Stimulated activated CD8-positive, alpha-beta memory T cell treated with anti-CD3 and anti-CD28 coated beads, Interleukin-7, amount 100 ng/mL, for 24 hours (primary cell): ENCODE measurements at places on chromosomes 3 and 15.

DNA sequence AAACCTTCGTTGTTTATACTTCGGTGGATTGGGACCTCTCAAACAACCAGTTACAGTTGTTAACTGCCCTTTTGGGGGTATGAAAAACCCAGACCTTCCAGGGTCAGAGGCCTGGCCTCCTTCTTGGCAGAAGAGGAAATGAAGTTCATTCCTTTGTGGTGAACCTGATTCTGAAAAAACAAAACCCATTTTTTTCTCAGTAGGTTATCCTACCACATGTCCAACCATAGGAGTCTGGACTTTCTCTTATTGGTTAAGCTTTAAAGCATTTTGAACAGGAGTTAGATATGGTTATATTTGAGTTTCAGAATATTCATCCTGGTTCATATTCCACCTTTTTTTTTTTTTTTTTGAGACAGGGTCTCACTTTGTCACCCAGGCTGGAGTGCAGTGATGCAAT lies 7.2 kb upstream of the LACTB start:
- no peak for DNase-seq

- no peak for DNase-seq
These were observed 609.7 kb downstream of the MCTP2 start for GRCh38 chr15:94840794-94841783.

DNA sequence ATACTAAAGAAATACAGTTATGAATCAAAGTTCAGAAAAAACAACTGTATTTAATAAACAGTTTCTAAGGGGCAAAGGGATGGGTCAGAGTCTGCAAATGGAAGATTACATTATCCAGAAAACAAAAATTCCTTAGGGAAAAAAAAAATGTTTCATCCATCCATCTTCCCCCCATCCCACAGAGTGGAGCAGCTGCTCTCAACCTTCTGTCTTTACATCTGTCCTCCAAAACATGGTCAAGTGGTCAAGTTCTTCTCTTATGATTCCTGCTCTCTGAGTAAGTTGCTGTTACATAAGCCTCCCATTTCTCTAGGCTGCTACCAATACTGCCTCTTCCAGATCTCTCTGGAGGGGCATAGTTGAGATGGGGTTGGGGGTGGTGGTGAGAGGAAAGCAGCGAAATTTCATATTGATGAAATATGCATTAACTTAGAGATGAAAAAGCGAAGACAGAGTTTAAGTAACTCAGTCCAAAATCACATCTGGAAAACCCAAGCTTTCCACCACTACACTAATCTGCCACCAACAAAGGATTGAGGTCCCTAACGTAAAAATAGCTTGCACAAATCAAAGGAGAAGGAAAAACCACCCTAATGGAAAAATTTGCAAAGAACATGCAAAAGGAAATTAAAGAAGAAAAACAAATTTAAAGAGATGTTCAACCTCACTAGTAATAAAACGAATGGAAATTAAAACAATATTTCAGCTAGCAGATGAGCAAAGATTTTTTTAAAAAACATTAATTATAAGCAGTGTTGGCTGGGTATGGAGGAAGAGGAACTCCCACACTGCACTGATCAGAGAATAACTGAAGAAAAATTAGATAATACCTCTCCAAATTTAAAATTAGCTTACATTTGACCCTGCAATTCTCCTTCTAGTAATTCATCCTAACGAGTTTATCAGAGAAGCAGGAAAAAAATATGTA lies 109.5 kb downstream of the ST8SIA2 start:
- no peak for DNase-seq

GRCh38 chr15:68498076-68498475 lies 66.1 kb upstream of the ITGA11 start:
- no peak for DNase-seq

DNA sequence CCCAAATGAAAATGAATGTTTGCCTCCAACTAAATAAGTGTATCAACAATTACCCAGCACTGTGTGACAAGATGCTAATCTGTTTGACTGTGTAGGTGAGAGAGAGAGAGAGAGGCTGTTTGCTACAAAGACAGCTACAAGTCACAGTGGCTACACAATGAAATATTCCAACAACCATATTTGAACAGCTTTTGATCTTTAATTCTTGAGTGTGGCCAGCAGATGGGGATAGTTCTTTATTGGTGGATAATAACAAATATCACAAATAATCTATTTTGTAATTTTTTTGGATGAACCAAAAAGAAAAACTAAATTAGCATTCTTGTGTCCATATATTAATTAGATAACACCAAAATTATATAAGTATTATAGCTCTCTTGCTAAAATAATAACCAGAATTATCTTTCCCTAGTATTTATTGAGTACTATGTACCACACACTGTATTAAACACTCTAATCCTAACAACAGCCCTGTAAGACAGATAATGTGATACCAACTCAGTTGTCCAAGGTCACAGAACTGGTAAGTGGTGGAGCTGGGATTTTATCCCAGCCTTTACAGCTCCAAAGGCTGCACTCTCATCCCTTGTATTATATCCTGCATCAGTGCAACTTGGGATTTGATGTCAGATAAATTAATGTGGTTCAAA lies 61.9 kb upstream of the C3orf80 start:
- DNase-seq = no peak

DNA sequence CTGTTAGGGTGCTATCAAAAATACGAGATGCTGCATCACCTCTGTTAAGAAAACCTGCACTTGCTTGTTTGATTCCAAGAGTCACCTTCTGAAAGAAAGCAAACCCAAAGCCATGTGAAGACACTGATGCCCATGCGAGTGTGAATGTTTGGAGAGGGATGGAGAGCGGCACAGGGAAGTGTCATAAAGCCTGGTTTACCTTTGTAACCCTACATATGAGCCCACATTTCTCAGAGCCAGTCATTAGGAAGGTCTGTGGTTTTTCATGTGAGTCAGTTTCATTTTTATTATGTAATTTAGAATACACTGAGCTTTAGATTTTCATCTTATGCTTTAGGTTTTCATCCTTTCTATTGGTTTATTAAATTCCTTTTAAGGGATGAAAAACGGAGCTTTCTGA lies 896.8 kb downstream of the ROBO1 start:
- DNase-seq = no peak

DNA sequence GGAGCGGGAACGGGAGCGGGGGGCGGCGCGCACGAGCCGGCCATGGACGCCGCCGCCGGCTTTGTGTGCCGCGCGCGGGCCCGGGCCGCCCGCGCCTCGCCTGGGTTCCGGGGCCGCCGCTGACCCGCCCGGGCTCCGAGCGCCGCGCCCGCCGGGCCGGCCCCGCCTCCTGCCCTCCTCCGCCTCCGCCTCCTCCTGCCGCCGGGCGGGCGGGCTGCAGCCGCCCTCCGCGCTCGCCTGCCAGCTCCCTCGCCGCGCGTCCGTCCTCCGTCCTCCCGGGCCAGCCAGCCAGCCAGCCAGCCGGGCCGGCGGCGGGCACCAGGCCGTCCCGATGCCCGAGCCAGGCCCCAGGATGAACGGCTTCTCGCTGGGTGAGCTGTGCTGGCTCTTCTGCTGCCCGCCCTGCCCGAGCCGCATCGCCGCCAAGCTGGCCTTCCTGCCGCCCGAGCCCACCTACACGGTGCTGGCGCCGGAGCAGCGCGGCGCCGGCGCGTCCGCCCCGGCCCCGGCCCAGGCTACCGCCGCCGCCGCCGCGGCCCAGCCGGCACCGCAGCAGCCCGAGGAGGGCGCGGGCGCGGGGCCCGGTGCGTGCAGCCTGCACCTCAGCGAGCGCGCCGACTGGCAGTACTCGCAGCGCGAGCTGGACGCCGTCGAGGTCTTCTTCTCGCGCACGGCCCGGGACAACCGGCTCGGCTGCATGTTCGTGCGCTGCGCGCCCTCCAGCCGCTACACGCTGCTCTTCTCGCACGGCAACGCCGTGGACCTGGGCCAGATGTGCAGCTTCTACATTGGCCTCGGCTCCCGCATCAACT lies at the start of gene ABHD17C:
Gene ABHD17C (plus strand): TSS at position 212 of the 812 bp plus-strand sequence. CDS start 120 bp downstream, at position 332.
- no peak for DNase-seq

- DNase-seq = no peak
These were observed 2.3 kb downstream of the VWA5B2 start for GRCh38 chr3:184231671-184232070.

DNA sequence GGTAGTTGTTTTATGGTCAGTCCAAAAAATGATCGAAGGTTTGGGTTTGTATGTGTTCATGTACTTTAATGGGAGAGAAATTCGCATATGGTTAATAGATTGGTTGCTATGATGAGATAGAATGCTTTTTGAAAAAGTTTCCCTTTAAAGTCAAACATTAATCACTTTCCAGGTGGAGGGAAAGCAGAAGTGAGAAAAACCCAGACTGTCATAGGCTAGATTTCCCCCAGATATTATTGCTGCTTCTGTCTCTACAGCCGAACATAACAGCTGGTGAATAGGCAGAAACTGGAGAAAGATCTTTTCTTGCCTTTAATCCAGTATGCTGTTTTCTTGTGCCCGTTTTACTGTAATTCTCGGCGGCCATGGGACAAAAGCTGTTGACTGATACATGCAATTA lies 287.6 kb downstream of the SOX2 start:
- DNase-seq = no peak

DNA sequence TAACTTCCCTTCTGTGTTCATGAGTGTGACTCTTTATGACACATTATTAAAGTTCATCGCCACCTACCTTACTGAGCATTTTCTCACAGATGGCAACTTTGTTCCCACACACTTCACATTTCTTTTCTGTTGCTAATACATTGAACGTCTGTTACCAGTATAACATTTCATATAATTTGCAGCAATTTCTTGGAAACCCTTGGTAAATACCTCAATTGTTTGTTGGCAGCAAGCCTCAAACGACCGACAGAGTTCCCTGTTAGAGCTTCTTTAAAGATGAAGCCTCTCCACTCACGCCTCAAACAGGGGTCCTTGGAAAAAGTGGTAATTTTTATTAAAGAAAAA lies 3.2 kb upstream of the CHSY1 start:
- no peak for DNase-seq

- no peak for DNase-seq
These were observed 84.7 kb upstream of the THBS1 start for GRCh38 chr15:39495871-39496840.

DNA sequence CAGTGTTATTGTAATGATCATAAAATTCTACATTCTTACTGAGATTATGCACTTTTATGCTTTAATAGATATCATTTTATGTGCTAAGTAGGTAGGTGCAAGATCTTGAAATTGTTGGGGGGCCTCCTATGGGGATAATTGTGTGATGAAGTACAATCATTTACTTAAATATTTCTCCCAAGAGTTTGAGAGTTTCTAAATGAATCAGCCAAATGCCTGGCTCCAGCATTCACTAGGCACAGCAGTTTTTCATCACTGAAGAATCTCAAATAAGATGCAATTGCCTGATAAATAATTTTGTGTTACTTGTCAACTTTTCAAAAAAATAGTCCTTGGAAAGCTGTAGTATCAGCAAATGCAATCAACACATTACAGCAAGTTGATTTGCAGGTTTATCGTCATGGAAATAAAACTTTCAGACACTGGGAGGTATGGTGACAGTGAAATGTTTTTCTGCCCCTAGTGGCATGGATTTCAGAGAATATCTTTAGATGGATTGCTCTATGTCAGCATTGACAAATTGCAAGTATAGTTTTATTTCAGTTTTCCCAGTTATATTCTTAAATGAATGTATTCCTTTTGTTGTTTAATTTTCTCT lies 167.1 kb downstream of the NEK11 start:
- no peak for DNase-seq

DNA sequence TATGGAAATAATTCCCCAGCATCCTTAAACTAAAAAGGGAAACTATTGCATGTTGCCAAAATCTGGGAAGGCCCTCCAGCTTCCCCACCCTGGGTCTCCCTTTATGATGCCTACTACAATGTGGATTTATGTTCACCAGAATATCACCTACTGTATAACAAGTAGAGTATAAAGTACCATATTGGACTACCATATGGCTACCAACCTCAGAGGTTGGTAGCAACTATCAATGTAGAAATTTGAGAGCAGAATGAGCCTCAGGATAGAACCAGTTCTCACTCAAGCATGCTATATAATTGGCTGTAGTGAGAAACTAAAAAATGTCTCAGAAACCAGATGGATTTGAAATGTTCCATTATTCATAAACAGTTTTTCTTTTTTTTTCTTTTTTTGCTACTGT lies 918.4 kb downstream of the MCTP2 start:
- DNase-seq = no peak

GRCh38 chr3:16148783-16149182 lies 25.7 kb upstream of the GALNT15 start:
- no peak for DNase-seq

DNA sequence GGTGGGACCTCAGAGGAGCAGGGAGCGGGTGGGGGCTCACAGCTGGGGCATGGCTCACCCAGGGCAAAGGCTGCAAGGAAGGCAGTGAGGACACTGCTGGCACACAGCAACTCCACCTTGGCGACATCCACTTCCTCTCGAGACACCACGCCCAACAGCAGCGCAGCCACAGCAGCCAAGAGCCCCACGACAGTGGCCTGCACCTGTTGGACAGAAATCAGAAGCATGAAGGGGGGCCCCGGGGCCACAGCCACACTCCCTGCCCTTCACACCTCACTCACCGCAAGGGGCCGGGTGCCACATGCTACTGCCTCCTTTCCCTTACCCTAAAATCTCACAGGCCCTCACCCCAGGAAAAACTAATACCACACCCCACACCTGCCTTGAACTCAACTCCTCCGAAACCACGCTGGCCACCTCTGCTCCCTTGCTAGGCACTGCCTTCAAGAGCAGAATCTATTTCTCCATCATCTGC lies 57.3 kb downstream of the ROPN1B start:
- no peak for DNase-seq

DNA sequence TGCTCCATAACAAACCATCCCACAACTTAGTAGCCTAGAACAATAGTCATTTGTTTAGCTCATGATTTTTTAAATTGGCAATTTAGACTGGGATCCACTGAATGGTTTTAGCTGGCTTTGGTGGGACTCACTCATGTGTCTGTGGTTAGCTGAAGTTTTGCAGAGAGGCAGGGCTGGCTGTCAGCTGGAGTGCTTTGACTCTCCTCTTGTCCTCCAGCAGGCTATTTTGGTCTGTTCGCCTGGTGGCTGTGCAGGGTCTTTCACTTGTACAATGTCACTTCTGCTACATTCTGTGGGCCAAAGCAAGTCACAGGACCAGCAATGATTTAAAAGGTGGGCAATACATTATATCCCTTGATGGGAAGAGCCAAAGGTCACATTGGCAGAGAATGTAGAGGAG lies 1146.5 kb downstream of the ROBO2 start:
- DNase-seq = no peak
